ENCODE measurements at places on chromosomes 7 and 10.
A peak's percentile ranks its signal among the peaks of the same experiment; 100 is the strongest.

DNA sequence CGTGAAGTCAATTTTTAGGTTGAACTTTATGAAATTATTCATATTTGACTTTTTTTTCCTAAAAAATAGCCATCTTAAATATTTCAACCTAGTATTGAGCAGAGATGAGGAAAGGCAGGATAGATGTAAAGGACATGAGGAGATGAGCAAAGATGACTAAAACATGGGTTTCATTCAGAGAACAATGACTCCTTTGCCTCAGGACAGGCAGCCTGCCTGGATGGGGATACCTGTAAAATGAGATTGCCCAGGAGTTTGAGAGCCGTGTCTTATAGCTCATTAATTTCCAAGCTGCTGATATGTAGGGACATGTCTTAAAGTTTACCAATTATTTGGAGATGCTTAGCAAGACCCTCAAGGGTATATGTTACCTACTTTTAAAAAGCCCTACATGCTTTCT is 243.8 kb upstream of the MDFIC start:
- DNase-seq, result no peak

- DNase-seq, result no peak
These were observed 68.5 kb downstream of the EPDR1 start for GRCh38 chr7:37988721-37989650.

DNA sequence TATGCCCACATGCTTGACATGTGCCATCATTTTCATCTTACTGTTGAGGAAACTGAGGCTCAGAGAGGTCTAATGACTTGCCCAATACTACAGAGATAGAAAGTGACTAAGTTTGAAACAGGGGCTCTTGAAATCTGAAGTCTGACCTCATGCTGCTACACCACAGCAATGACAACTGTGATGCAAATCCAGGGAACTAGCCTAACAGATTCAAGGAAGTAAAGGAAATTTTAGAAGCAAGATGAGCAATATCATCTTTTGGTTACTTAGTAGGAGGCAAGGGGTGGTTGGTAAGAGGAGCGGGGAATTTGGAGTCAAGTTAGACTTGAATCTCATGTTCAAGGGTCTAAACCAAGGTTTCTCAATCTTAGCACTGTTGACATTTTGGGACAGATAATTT is 26.3 kb upstream of the OSBPL3 start:
- no peak for DNase-seq

- no peak for DNase-seq
These were observed 72.3 kb upstream of the FAM13C start for GRCh38 chr10:59434463-59435321.

- no peak for DNase-seq
These were observed 292.4 kb upstream of the NPSR1 start for GRCh38 chr7:34365611-34366010.

GRCh38 chr7:39321909-39322498 is 244.2 kb upstream of the YAE1 start:
- no peak for DNase-seq

GRCh38 chr10:118594392-118595063 is 920 bp downstream of the PRLHR start:
- DNase-seq, result peak; percentile 77

GRCh38 chr7:114487174-114487573 is 72.6 kb downstream of the FOXP2 start:
- DNase-seq, result no peak

DNA sequence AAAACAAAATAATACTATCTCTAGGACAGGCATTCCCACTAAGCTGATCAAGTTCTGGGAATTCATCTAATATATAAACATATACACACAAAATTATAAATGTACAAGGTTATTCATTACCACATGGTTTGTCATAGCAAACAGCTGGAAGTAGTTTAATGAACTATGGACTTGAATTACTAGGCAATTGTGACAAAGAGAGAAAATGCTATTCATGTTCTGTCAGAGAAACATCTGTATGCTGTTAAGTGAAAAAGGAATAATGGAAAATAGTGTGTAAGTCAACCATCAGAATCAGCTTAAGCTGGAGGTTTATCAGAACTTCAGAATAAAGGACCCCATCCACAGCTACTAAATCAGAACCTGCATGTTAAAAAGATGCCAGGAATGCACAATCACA is 2.8 kb downstream of the ZNF248 start:
- no peak for DNase-seq

- DNase-seq, result no peak
These were observed 56.4 kb upstream of the PLPP4 start for GRCh38 chr10:120400601-120401000.

DNA sequence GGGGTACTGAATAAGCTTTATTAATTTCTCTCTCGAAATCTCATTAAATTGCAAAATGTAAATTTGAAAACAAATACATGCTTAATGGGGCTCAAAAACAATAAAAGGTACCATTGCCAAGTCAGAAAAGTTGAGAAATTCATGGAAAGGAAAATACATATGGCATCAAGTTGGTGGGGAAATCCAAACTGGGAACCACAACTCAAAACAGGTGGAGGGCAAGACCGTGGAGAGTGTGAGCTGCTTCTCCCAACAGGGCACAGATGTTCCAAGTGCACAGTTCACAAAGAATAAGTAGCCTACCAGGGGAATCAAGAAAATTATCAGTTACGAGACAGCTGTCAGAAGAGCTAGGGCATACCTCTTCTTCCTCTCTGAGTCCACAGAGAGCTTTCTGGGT is 26.6 kb downstream of the MKX start:
- DNase-seq, result no peak

- no peak for DNase-seq
These were observed 414.6 kb upstream of the FOXK1 start for GRCh38 chr7:4267341-4268039.

DNA sequence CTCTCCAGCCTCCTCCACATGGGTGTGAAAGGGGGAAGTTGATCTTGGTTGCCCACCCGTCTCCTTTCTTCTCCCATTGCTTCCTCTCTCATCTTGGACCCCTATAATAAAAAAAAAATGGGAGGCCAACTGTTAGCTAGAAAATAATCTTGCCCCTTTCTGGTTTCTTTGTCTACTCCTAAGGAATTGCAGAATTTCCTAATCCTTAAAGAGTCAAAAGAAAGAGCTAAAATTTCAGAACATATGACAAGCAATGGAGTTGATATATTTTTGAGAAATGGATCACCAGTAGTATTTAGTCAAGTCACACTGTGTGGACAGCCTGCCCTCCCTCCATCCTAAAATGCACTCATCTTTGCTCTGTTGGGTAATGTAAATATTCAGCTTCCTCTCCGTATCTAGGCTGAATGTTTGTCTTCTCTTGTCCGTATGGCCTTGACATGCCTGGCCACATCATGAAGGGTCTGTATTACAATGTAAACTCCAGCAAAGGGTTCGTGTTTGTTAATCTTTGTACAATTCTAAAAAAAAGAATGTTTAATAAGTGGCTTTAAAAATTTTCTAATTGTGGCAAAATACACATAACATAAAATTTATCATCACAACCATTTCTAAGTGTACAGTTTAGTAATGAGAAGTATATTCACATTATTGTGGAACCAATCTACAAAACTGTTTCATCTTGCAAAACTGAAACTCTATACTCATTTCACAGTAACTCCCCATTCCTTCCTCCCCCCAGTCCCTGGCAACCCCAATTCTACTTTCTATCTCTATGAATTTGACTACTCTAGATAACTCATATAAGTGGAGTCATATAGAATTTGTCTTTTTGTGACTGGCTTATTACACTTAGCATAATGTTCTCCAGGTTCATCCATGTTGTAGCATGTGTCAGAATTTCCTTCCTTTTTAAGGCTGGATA is 71.5 kb downstream of the ZNF92 start:
- no peak for DNase-seq

- DNase-seq, result no peak
These were observed 52.3 kb upstream of the CYP2C18 start for GRCh38 chr10:94631077-94631875.
